ENCODE measurements at places on chromosomes 4 and X.

GRCh38 chr4:15677507-15677988 is 4.1 kb upstream of the FAM200B start:
- no peak for DNase-seq

DNA sequence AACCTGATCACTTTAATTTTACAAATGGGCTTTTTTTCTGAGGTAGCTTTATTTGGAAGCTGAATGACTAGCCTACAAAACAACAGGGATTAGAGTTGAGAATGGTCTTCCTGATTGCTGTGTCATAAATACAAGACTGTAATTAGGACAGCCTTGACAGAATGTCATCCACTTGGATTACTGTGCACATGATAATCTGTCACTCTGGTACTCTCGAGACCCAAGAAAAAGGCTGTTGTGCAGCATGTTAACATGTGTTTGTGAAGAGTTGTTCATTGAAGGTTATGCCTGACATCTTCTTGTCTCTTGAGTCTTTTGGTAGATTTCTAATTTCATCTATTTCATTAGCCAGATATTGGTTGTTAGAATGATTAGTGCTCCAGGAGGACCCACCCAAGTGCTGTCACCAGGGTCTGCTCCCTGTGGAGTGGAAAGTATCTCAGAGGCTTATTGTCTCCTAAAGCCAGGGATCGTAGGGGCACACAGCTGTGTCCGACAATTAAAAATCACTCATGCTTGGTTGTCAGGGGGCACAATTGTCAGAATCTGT is 212.2 kb upstream of the GPRIN3 start:
- no peak for DNase-seq

DNA sequence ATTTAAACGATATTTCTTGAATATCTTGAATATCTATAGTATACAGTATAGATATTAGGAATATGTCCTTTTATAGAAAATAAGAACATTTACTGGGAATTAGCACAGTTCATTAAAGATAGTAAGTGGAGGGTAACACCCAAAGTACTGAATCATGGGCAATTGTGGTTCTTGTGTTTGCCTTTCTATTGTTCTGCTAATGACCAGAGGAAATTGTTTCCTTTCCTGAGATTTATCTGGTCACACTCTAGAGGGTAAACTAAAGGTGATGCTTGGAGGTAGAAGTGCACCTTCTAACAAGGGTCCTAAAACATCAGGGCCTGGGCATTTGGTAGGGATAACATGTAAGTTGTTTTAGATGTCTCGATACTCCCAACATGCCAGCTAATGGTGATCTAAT is 241.3 kb upstream of the SFRP2 start:
- DNase-seq: no peak

DNA sequence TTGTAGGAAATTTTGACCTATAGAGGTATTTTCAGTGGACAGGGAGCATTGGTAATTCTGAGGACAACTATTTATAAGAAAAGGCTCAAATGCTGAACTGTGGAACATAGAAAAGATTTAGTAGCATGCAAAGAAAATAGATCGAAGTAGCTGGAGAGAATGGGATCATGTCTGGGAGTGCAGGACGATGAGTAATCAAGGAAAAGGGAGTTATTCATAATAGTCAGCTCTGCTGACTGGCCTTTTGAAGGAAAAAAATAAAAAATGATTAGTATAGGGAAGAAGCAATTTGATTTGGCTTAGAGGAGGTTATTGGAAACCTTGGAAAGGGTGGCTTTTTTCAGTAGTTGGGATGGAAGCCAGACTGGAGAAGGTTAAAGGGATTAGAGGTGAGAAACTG is 22.9 kb upstream of the ANK2 start:
- DNase-seq: no peak

DNA sequence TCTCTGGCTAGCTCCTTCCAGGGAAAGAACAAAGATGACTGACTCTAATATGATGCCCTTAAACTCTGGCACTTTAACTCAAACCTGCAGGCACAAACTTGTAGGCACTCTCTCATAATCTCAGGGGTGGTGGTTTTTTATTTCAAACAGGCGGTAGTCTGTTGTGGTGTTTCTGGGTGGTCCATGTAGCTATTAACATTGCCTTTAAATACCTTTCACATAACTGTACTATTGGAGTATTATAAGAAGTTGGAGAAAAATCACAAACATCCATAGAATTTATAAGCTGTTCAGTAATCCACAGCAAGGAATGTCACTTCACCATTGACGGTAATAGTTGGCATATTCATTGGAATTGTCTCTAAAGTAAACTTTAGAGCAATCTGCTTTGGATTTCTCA is 204.2 kb upstream of the PDE5A start:
- no peak for DNase-seq

- no peak for DNase-seq
Observed at GRCh38 chrX:72367516-72367915, 61.8 kb upstream of the CITED1 start.

- no peak for DNase-seq
Observed at GRCh38 chrX:101507372-101507771, 22.1 kb downstream of the ARMCX4 start.

- DNase-seq: no peak
Observed at GRCh38 chr4:5738061-5738460, 27.1 kb downstream of the EVC start.

- DNase-seq: no peak
Observed at GRCh38 chr4:53196882-53197771, 168.7 kb downstream of the SCFD2 start.

- DNase-seq: no peak
Observed at GRCh38 chrX:65406532-65406931, 128.1 kb downstream of the LAS1L start.

DNA sequence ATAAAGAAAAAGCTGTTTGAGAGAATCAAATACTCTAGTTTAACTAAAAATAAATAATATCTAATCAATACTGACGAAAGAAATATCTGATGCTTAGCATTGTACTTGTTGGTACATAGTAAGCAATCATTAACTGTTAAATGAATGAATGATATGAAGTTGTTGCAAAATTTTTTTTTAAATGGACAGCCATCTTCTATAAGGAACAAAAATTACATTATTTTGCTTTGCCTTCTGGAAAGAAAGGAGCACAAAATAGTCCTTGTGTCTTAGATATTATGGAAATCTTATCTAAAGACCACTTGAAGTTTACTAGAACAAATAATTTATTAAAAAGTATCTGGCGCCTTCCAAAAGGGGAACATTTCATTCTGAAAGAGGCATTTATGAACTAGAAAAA is 4.5 kb downstream of the NFKB1 start:
- no peak for DNase-seq

GRCh38 chr4:11869191-11869870 is 440.6 kb upstream of the HS3ST1 start:
- DNase-seq: no peak

DNA sequence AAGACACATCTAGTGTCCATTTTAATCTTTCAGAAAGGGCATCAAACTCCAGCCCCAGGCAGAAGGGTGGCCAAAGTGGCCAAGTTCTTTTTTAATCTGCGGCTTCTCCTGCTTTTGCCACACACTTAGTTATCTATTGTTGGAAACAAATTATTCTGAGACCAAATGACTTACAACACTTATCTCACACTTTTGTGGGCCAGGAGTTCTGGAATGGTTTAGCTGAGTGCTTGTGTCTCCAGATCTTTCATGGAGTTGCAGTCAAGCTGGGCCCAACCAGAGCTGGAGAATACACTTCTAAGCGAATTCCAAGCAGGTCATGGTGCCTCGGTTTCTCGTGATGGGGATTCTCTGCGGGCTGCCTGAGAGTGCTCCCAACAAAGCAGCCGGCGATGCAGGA is 4.0 kb downstream of the TXK start:
- no peak for DNase-seq

GRCh38 chr4:101122019-101122418 is 225.3 kb downstream of the PPP3CA start:
- no peak for DNase-seq

- DNase-seq: peak; percentile 74
Observed at GRCh38 chrX:119565107-119565663, at the start of gene STEEP1. Gene STEEP1 (minus strand): TSS chrX:119565409. CDS start chrX:119565355, 54 bp downstream.

- DNase-seq: peak; percentile 64
Observed at GRCh38 chrX:106611679-106612392, at the start of gene RADX. Gene RADX (plus strand): TSS chrX:106611978. CDS start chrX:106612081, 103 bp downstream.

GRCh38 chr4:41747230-41748055 is 1.1 kb downstream of the PHOX2B start:
- no peak for DNase-seq

GRCh38 chr4:5869966-5870619 is 22.8 kb downstream of the CRMP1 start:
- DNase-seq: no peak

DNA sequence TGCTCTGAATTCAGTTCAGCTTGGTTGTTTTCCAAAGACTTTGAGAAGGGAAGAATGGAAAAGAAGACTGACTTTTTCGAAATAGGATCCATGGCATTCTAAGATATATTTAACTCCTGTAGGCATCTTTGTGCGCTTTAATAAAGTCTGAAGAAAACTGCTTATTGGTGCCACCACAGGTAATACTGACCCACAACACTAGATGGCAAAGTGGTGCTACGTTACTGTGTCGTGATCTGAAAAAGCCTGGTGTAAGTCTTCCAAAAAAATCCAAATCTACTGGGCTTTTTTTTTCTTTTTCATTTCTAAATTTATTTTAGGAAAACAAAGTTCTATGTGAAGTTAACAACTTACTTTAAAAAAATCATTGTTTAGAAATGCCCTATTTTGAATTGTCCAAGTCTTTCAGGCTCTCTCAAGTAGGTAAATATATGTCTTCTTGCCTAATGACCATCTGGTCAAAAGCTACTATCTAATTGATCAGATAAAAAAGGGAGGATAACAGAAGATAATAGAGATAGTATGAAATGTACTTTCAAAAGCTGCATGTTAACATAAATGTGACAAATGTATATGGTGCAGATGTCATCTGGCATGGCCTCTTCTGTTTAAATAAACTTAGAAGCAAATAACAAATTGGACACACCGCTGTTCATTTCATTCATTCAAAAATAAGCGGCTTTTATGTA is 47.0 kb upstream of the MID1IP1 start:
- DNase-seq: no peak

- no peak for DNase-seq
Observed at GRCh38 chrX:75074475-75074874, 81.6 kb downstream of the ABCB7 start.

GRCh38 chr4:92231511-92231910 is 72.3 kb upstream of the GRID2 start:
- DNase-seq: no peak

DNA sequence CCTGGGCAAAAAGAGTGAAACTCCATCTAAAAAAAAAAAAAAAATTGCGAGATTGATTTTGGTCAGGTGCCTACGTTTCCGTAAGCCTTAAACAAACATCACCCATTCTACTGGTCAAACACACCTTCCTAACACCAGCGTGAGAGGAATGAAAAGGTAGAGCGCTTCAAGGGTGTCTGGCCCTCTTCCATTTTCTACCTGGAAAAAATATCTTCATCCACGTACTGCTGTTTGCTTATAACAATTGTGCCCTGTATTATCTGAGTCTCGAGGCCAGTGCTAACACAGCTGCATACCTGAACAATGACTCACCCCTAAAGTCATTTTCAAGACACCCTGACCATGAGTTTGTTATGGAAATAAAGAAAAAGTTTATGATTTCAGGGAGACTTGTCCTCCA is 13.9 kb downstream of the TMSB4X start:
- no peak for DNase-seq

DNA sequence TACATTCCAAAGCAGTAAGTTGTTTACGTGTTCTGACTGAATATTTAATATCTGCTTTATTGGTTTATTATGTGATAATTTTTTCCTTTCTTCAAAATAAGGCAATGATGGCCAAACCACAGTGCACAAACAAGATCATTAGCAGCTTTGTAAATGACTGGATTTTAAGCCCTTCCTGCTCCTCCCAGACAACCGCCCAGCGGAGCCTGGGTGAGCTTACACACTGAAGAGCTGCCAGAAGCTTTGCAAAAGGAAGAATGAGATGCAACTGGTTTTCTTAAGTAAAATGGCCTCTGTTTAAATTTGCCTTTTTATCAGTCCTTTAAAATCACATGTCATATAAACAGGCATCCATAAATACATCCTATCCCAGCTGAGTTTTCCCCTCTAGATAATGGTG is 52.2 kb downstream of the SPARCL1 start:
- DNase-seq: no peak

DNA sequence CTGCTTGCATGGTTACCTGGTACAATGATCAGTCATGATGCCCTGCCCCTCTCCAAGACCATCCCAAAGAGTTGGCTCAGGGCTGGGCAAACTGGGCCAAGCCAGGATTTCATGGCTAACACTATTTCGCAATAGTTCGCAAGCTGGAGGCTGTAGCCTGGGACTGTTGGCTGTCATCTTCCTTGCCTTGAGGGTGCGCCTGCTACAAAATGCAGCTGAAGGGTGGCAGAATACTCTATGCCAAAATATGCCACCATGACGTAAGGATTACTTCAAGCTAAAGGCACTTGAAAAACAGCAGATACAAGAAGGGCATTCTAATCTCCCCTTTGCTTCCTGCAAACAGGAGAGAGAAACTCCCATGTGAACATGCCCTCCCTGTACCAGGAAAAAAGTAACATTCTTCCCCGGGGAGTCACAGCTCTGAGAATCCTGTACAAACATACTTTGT is 21.0 kb downstream of the SAT1 start:
- DNase-seq: no peak

DNA sequence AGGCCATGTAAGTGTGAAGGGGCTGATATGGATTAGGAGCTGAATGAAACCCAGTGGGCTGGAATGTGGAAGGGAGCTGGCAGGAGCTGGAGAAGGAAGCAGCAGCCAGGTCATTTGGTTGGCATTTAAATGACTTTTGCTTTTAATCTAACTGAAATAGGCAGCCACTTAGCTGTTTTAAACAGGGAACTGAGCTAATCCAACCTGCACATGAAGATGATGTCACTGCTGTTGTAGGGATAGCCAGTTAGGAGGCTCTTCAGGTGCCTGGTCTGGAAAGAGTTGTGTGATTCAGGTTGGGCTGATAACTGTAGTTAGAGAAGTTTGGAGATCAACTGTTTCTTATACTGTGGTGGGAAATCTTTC is 122.4 kb downstream of the PALLD start:
- no peak for DNase-seq

DNA sequence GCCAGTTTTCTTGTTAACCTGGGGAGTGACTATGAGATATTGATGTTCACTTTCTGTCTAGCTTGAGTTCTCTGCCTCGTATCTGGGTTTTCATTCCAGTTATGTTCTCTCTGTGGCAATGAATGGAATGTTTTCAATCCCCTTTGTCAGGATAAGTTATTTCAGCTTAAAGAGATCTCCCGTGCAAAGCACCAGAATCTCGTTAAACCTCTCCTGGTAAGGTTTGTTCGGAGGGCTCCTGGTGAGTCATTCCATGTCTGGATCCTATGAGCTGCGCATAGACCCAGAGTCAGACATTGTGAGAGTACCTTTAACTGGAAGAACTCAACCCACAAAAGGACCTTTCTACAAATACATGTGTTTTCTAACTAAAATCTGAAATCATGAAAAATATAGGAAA is 51.0 kb downstream of the KDR start:
- DNase-seq: no peak

GRCh38 chrX:140355922-140356321 is 148.9 kb downstream of the SOX3 start:
- no peak for DNase-seq
